NCI-H774 (cell line): ENCODE measurements at places on chromosomes 12 and 14.

GRCh38 chr12:6465467-6466183 lies 4.9 kb downstream of the VAMP1 start:
- peak; percentile 46 for DNase-seq

DNA sequence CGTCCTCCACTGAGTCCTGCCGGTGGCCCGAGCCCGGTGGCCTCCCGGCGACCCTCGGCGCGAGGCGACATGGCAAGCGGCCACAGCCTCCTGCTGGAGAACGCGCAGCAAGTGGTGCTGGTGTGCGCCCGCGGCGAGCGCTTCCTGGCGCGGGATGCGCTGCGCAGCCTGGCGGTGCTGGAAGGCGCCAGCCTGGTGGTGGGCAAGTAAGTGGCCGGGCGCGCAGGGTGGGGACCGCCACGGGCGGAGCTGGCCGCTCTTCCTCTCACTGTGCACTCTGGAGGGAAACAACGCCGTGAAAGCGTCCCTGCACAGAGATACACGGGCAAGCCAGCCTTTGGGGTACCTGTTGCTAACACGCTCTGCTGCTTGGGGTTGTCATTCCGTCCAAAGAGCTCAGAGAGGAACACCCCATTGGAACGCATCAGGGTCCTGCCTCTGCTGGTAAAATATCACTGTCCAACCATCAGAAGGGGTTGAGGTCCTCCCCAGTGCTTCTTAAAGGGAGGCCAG lies at the start of gene AMDHD1:
Gene AMDHD1, plus strand, starts transcription at position 2 of the 513 bp plus-strand sequence. Its CDS starts 68 bp downstream, at position 70.
- no peak for DNase-seq

DNA sequence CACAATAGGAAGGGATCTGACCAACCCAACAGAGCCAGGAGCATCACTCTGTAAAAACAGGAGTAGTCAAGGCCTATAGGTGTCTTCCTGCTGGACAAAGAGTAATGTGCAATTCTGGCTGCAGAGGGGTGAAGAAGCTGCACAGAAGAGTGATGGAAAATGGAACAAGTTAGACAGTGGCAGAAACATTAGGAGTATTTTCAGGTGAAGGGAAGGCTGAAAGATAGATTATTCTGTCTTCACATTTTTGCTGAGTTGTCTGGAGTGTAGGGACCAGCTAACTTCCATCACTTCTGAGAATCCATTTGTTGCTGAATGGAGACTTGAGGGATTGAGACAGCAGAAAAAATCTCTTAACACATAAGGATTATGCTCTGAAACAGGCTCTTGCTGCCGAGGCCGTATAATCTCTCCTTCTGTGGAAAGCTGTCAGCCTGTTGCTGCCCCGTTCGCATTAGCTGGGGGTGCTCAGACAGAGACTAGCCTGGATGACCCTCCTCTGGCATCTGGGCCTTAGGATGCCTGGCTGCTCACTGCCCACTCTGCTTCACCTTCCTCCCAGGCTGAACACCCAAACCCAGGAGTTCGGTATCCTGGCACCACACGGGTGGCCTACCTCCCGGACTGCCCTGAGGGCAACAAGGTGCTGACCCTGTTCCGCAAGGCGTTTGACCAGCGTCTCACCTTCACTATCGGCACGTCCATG lies 3.1 kb upstream of the ARHGEF25 start:
- no peak for DNase-seq

GRCh38 chr12:79687711-79688260 lies 3.0 kb downstream of the PAWR start:
- DNase-seq: no peak

DNA sequence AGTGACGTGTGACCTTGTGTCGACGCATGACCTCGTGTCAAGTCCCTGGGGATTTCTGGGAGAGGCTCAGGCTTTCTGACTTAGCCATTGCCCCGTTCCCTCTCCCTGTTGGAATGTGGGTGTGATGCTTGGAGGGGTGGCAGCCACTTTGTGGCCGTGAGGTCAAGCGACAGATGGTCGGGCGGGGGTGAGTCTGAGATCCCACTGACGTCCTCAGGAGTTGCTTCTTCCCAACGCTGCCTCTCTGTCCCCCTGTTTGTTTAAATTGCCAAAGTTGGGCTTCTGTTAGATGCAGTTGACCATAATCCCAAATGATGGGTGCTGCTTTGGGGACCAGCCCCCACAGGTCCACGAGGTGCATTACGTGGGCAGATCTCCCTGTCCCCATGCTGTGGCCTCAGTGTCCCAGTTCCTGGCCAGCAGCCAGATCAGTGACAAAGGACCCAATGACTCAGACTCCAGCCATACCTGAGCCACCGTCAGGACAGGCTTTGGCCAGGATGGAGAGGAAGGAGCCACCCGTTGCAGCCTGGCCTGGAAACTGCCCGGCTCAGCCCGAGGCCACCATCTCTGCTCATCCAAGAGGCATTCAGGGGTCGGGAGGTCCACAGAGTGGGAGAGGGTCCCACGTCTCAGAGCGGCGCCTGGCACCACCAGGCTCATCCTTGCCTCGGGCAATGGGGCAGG lies 34.4 kb upstream of the GALNT9 start:
- no peak for DNase-seq

DNA sequence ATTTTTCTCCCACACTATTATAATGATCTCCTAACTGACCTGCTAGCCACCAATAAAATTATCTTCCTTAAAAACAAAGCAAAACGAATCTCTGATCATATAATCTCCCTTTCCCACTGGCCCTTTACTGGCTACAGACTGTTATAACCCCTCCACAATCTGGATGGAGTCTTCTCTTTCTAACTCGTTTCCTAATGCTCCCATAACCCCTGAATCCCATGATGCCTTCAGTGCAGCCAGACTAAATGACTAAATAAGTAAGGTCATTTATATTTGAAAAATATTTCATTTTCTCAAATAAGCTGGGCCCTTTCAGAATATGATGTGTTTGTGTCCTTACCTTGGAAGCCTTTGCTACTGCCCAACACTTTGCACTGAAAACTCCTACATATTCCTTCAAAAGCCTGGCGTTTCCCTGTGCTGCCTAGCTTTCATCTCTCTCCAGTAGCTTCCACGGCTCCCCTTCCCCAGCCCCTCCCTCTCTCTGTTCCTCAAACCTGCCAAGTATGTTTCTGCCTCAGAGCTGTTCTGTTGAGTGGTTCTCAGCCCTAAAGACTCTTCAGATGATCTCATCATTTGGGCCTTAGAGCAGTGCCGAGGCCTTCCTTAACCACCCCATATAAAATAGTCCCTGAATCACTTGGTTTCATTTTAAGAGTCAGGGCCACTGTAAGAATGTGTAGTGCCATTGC lies 91.7 kb downstream of the MYRFL start:
- no peak for DNase-seq
